ENCODE measurements at places on chromosomes 13 and 19. TPM values are rescaled to one million over a fixed set of nuclear protein-coding genes. Genes with fewer than 3 reads are reported as not detected.
A peak's percentile ranks its signal among the peaks of the same experiment; 100 is the strongest.

DNA sequence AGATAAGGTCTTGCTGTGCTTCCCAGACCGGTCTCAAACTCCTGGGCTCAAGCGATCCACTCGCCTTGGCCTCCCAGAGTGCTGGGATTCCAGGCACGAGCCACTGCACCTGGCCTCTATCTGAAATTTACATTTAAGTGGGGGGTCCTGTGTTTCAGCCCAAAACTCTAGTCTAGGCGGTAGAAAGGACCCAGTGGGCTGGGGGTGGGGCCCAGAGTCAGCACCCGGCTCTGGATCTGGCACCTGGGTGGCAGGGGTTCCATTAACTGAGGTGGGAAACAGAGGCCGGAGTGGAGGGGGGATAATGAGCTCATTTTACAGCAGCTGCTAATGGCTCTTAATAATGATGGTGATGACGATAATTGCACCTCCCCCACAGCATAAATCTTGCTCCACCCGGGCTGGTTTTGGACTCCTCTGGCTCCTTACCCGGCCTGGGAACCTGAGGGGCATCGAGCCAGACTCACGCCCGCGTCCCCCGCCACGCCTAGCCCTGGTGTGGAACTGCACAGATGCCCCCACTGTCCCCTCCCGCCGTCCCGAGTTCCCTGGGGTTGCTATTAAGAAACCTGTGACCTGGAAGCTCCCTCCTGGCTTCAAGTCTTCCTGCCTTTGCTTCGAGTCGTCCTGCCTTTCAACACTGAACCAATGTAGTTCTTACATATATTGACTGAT, 17.8 kb upstream of the KLF2 start:
- DNase-seq, result no peak

DNA sequence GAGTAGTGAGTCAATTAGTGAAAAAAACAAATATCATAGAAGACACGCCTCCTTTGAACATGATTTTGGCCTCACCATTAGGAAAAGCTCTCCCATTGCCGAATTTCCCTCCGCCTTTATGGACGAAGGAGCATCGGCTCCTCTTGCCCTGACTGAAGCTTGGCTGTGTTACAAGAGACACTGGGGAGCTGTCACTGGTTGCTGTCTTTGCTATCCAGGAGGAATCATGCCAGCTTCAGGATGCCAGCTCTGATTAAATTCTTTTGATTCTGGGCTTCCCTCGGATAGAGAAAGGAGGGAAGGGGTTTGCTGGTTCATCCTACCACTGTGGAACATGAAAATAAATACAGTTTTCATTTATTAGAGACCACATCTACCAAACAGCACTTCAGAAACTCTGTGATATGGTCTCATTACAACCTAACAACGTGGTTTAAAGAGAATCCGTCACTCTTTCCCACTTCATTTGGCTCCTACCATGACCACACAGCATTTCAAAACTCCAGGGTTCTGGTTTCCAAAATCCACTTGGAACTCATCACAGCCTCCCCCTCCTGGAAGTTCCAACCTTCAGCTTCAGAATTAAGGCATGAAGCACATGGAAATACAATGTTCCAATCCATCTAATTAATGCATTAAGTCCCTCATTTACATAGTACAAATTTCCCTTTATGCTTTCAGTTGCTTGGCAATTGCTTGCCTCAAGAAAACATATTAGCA, 446.0 kb downstream of the EFNB2 start:
- no peak for DNase-seq

DNA sequence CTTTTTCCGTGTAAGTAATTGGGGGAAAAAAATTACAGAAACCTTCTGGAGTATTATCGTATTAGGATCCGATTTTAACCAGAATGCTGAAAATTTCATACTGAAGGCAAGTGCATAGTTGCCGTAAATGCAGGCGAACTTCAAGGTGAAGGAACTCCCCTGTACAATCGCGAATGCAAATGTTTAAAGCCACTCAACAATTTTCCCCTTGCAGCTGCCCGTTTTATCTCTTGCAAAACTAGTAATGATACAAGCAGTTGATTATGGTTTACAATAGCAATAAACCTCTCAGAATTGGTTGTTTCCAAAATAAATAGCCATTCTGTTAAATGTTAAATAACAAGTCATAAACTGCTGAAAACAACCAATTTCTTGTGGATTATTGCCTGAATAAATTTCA, 105.7 kb downstream of the DNAJC15 start:
- DNase-seq, result no peak

GRCh38 chr19:55526216-55527196, 10.4 kb downstream of the SBK2 start:
- peak; percentile 81 for DNase-seq

GRCh38 chr13:93446238-93446637, 219.6 kb downstream of the GPC6 start:
- no peak for DNase-seq

DNA sequence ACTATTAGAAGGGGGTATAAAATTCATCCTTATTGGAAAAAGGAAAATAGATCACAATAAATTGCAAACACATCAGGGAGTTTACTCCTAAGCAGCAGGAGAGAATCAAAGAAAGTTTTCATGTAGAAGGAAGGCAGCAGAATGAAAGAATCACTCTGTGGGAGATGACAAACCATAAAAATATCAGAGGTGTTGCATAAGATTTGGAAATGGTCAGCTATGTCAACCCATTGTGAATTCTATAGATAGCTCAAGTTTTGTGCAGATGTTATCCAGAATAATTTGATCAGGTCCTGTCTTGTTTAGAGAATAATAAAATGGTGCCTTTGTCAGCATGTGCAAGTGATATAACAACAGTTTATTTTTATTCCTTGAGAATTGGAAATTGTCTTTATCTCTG, 622.4 kb downstream of the DCT start:
- no peak for DNase-seq

Gene PTPRS
- total RNA-seq, result 7.9 TPM

Gene C2CD4C
- 0.96 TPM for total RNA-seq

Gene CTXN1
- total RNA-seq, result 4.4 TPM

Gene SLC10A2
- total RNA-seq, result 0.20 TPM

Gene CBY2
- not detected for total RNA-seq
